ENCODE measurements at places on chromosomes 1 and 21.

GRCh38 chr1:74478979-74479378, 33.4 kb downstream of the LRRC53 start:
- no peak for DNase-seq

DNA sequence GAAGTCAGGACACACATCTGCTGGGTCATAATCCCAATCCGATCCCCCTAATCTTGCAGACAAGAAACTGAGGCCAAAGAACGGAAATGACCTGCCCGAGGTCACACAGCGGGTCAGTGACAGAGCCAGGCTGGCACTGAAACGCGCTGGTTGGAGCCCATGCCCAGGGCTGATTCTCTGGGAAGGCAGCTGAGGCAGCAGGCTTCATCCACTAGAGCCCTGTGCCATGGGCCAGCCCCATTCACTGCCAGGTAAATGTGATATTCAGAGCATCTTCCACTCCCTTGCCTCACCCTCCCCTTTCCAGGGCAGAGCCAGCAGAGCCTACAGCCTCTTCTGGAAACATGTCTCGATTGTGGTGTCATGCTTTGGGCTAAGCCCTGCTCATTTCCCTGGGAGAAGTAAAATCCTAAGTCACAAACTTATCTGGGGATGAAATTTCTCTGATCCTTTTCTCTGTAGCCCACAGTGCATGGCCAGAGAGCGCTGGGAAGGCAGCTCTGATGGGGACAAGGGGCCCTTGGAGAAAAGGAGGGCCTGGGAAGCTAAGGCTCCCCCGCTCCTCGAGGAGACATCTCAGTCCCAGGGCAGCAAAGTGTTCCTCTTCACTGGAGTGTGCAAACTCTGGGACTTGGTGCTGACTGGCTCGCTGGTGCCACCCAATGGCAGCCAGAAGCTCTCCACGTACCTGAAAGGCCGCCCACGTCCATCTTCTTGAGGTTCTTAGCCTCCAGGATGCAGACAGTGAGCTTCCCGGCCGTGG, 110.4 kb downstream of the SYT2 start:
- DNase-seq, result peak; percentile 64

DNA sequence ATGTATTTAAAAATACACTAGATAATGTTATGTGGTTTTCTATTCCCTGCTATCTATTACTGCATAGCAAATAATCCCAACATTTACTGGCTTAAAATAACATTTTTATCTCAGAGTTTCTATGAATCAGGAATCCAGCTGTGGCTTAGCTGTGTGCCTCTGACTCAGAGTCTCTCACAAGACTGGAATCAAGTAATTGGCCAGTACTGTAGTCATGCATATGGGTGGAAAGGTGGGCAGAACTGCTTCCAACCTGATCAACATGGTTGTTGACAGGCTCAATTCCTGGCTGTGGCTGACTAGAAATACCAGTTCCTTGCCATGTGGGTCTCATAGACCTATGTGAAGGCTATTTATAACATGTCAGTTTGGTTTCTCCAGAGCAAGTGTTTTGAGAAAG, 131.8 kb downstream of the PDE4B start:
- no peak for DNase-seq

DNA sequence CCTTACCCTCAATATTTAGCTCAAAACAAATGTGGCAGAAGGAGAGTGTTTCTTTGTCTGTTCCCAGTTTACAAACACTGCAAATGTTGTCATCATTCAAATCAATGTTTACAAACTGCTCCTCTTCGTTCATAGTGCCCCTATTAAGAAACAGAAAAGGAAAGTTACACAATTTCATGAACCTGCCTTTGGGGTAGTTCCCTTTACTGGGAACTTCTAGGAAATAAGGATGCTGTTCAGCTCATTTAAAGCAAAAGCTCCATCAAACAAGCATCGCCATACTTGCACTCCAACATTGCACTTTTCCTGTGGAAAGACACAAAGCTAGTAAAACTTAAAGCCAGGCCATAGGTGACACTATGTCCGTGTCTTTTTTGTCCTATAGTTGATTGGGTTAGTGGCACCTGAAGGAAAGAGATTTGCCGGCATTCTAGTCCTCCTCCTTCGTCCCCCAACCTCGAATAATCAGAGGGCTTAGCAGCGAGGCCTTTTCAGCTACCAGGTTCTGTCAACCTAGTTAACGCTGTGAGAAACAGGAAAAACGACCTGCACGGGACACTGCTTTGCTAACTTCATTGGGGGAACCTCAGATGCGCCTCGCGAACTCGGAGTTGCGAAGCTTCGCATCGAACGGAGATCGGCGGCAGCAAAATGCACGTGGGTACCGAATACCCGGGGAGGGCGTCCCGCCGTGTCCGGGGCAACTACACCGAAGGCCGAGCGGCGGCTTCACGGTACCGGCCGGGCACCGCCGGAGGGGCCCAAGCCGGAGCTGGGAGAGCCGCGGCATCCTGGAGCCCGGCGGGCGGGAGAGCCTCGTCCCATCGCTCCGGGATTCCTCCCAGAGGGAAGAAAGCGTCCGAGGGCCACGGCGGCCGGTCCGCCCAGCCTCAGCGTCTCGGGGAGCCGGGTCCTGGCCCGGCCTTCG, 706 bp downstream of the C21orf91 start:
- peak; percentile 29 for DNase-seq

DNA sequence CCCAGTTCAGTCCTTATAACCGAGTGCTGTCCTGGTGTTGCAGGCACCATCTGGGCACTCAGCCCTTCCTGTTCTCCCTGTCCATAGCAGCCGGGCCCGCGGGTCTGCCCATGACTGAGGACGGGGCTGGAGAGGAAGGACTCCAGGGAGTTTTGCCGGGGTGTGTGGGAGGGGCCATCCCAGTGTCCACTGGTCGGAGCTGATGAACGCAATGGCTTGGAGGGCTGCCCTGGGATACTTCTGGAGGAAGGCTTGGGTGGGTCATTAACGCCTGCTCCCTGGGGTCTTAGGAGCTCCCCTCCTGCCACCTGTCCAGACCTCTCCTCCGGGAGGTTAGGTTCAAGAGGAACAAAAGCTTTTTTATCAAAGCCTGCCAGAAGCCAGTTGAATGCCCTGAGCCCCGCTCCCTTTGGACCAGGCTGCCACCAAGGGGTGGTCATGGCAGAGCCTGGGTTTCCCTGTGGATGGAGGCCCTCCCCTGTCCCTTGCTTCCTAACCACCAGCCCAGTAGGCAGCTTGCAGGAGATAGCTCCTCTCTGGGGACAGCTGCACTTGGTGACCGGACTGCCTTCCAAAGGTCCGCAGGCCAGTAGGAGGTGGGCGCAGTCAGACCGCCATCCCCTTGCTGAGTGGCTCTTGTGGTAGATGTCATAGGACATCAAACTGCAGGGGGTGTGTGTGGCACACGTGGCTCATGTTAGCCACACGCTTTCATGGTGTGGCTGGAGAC, 61.3 kb downstream of the TRIM11 start:
- DNase-seq, result no peak

All from HL-60 (cell line).